ENCODE measurements at places on chromosomes 16 and 17.

DNA sequence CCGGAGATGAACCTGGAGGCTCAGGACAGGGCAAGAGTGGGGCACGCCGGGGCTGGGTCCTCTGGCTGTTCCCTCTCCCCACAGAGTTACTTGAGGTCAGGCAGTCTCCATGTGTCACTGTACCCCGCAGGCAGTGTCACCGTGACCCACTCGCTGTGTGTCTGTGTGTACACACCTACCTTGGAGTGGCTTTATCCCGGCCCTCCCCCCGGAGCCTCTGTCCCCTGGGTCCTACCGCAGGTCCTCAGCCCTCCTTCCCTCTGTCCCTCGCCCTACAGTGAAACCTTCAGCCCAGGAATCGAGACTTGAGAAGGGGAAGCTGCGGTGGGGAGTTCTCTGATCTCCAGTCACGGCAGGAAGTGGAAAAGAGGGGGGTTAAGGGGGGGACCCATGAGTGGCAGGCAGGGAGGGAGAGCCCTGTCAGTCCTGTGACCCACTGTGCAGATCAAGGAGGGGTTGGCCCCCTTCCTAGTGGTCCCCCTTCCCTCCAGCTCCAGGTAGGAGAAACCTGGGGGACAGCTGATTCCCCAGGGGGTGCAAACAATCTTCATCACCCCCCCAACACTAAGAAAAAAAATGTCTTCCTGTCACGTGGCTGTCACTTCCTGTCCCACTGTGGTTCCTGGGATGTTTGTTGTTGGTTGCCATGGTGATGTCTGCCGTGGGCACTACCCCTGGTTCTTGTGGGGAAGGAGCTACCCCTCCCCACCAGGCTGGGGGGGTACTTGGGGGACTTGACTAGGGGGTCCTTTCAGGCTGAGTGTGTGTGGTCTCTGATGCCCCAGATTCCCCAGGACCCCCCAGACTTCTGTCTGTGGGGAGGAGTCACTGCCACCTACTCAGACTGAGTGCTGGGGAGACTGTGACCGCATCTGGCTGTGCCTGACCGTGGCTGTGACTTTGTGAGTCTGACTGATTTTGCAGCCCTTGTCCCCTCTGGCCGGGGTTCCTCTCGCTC, 13.7 kb downstream of the RARA start:
- peak; percentile 96 for DNase-seq

DNA sequence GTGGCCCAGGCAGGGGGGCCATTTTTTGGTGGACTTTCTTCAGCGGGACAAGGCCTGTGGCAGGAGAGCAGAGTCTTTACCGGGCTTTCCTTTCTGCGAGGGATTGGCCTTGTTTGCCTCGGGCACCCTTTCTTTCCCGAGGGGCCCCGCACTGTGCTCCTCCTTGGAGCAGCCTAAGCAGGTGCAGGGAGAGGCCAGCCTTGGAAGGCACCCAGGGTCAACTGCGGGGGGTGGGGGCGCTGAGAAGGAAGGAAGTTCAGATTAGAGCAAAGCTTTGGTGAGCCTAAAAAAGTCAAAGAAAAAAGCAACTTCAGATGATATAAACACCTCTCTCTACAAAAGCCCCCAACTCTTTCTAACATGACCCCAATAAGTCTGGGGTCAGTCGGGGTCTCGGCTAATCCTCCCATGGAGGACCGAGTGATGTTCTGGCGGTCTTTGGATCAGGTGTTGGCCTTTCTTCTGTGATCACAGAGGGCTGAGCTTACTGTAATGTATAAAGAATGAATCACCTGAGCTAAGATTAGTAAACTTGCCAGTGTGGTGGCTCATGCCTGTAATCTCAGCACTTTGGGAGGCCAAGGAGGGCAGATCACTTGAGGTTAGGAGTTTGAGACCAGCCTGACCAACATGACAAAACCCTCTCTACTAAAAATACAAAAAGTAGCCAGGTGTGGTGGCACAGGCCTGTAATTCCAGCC, 63.0 kb downstream of the PGS1 start:
- DNase-seq, result no peak

DNA sequence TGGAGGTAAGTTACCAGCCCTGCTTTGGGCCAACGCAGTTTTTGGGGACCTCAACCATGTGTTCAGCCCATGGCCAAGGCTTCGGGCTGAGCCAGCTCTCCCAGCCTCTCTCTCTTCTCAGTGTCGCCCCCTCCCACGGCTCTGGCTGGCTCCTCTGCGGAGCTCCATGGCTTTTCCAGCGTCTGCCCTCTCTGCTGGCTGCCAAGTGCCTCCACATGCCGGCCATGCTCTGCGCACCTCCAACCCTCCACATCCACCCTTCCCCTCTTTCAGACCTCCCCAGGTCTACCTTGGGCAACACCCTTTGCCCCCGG, 23.2 kb downstream of the COTL1 start:
- no peak for DNase-seq

- no peak for DNase-seq
Measured at GRCh38 chr16:76524769-76525168, 247.6 kb downstream of the CNTNAP4 start.

DNA sequence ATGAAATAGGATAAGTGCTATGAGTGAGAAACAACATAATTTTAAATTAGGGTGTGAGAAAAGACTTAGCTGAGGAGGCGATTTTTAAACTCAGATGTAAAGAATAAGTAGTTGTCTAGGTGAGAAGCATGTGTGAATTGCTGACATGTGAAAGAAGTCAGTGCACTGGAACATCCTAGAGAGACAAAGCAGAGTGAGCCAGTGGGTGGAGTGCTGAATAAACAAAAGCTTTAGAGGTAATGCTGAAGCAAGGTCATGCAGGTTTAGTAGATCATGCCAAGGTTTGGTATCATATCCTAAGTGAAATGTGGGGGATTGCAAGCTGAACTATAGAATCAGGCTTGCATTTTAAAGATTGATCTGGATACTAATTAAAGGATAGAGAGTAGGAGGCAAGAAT, 89.4 kb downstream of the KIF2B start:
- no peak for DNase-seq

DNA sequence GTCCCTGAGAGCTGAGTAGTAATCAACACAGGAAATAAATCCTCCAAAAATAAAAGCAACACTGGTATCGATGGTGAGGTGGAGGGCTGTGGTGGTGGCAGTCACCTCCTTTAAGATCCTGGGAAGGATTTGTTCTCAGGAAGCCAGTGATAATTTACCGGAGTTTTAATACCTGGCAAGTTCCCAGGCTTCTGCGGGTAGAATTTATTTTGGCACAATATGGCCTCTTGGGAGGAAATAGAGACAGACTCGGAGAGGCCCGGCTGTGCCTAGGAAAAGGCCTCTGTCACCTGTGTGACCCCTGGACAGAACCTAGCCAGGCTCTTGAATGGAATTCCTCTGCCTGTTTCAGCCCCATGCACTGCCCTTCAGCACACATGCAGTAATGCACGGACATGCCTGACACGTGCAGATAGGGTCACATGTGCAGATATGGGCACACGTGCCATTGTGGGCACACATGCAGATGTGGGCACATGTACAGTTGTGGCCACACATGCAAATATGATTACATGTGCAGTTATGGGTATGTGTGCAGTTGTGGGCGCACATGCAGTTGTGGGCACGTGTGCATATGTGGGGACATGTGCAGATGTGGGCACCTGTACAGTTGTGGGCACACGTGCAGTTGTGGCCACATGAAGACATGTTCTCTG, 33.5 kb downstream of the MGAT5B start:
- no peak for DNase-seq

DNA sequence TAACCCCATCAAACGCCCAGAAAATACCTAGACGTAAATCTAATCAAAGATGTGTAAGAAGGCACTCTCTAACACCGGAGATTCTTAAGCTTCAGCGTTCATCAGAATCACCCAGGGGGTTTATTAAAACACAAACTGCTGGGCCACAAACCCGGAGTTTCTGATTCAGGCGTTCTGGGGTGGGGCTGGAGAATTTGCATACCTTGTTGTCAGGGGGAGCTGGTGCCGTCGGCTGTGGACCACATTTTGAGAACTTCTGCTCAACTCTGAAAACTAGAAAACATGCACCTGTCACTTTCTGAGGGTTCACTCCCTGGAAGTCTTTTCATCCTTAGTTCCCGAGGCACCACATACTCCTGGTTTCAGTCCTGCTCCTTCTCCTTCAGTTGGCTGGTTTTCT, 48.6 kb upstream of the WSCD1 start:
- no peak for DNase-seq

- DNase-seq, result no peak
Measured at GRCh38 chr17:47685556-47686275, 8.2 kb upstream of the TBKBP1 start.

- no peak for DNase-seq
Measured at GRCh38 chr17:27577884-27578717, 52.9 kb upstream of the LGALS9 start.

- DNase-seq, result no peak
Measured at GRCh38 chr16:66324815-66325515, 41.5 kb upstream of the CDH5 start.

DNA sequence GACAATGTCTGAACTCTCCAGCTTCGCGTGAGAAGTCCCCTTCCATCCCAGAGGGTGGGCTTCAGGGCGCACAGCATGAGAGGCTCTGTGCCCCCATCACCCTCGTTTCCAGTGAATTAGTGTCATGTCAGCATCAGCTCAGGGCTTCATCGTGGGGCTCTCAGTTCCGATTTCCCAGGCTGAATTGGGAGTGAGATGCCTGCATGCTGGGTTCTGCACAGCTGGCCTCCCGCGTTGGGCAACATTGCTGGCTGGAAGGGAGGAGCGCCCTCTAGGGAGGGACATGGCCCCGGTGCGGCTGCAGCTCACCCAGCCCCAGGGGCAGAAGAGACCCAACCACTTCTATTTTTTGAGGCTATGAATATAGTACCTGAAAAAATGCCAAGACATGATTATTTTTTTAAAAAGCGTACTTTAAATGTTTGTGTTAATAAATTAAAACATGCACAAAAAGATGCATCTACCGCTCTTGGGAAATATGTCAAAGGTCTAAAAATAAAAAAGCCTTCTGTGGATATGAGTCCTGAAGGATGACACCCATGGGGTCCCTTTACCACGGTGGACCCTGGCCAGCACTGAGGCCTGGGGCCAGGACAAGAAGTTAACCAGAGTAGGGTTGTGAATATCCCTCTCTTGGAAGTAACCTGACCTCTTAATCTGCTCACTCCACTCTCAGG, 10.5 kb upstream of the ITGAD start:
- DNase-seq, result peak; percentile 57

DNA sequence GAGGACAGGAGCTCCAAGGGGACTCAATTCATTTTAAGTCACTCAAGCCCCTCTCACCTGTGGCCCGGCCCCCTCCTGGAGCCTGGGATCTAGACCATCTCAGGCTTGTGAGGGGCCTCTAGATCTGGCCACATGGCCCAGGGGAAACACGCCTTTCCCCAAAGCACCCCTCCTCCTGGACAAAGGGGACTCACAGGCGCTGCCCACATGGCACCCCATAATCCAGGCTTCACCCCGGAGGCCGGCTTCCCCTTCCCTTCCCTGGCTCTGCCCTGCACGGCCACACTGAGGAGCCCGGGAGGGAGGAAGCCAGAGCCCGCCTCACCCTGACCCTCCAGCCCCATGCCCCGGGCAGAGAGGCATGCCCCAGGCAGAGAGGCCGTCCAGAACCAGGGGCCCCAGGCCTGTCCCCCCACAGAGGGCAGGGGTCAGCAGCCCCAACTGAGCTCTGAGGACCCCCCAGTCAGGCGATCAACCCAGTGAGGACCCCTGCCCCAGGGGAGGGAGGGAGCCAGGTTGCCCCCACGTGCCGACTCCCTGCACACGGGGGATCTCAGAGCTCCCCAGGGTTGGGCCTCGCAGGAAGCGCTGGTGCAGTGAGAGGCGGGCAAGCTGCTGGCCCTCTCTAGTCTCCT, 10.9 kb downstream of the HS3ST6 start:
- DNase-seq, result no peak

DNA sequence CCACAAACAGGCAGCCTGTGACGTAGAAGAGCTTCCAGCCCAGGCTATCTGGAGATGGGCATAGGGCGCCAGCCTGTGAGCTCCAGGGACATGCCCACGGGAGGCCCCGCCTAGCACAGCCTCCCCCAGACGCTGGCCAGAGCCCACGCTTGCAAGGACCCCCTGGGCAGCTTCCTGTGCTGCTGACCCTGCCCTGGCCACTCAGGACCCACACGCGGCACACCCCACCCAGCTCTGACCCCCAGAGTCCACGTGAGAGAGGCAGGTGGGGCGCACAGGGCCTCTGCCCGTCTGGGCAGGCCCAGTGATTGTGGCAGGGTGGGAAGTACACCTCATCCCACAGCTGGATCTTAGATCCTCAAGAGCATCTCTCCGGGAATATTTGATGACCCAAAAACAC, 3.9 kb downstream of the CYBC1 start:
- no peak for DNase-seq

GRCh38 chr16:64773184-64773583, 348.7 kb downstream of the CDH11 start:
- no peak for DNase-seq

DNA sequence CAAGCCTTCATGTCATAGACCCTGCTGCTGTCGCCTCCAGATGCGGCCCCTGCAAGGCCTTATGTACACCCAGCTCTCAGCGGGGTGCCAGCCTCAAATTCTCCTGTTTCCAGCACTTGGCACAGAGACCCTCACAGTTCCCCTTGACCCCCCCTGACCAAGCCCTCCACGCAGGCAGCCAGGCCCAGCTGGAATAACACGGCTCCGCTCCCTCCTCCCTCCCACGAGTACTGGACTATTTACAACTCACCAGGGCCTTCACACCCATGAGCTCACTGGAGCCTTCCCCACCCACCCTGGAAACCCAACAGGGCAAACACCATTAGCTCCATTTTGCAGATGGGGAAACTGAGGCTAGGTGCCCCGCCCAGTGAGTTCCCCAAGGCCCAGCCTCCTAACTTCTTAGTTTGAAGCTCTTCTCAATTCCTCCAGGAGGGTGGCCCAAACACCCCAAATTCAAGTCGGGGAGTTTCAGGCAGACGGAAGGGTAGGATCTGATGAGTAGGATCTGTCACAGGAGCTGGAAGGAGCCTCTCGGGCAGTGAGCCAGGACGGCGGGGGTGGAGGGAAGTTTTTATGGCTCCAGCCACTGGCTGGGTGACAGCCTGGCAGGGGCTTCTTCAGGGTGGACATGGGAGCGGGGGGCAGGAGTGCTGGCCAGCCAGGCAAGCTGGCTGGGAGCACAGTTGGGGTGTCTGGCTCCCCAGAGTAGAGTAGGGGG, 17.5 kb upstream of the DLX4 start:
- no peak for DNase-seq
